Fibroblast of villous mesenchyme (primary cell): ENCODE measurements at places on chromosomes 6 and 20. TPM values are rescaled to one million over a fixed set of nuclear protein-coding genes. Genes with fewer than 3 reads are reported as not detected.

The VGLL2 gene
- not detected in 2 replicates for total RNA-seq

The ETV7 gene
- 0.32 and 0.86 TPM in 2 replicates for total RNA-seq

The SLC32A1 gene
- total RNA-seq = not detected in 2 replicates

The SLC17A1 gene
- not detected in 2 replicates for total RNA-seq

The ADAM33 gene
- total RNA-seq = 44.8 and 53.1 TPM in 2 replicates

The MYBL2 gene
- total RNA-seq = 11.7 and 13.2 TPM in 2 replicates

The CYP24A1 gene
- total RNA-seq = not detected in 2 replicates

The PSMF1 gene
- total RNA-seq = 35.4 and 50.3 TPM in 2 replicates

The TFAP2D gene
- not detected in 2 replicates for total RNA-seq

The PNPLA1 gene
- not detected in 2 replicates for total RNA-seq

The PEX7 gene
- 7.4 and 8.6 TPM in 2 replicates for total RNA-seq

The C4B gene
- total RNA-seq = 6.8 and 9.9 TPM in 2 replicates

The CCR6 gene
- under 0.01 TPM in 1 of 2 replicates, not detected in the other for total RNA-seq

The LIN28B gene
- total RNA-seq = 5.6 and 7.4 TPM in 2 replicates

The LGSN gene
- under 0.01 and 0.32 TPM in 2 replicates for total RNA-seq

The KCNK16 gene
- not detected in 2 replicates for total RNA-seq

The LYRM4 gene
- 9.0 and 13.4 TPM in 2 replicates for total RNA-seq

The GCNT2 gene
- under 0.01 TPM in 2 replicates for total RNA-seq

The DACT2 gene
- not detected in 2 replicates for total RNA-seq

The AKAP7 gene
- total RNA-seq = 4.2 and 4.7 TPM in 2 replicates

The B4GALT5 gene
- total RNA-seq = 19.6 and 33.7 TPM in 2 replicates

The CNBD2 gene
- total RNA-seq = 1.7 and 4.5 TPM in 2 replicates

The EYS gene
- total RNA-seq = under 0.01 TPM in 2 replicates

The SRSF6 gene
- 54.8 and 63.5 TPM in 2 replicates for total RNA-seq

The GNMT gene
- total RNA-seq = 0.32 TPM in 1 of 2 replicates, not detected in the other

The SYTL3 gene
- total RNA-seq = 1.3 and 1.7 TPM in 2 replicates

The PNISR gene
- total RNA-seq = 44.8 and 82.0 TPM in 2 replicates

The MACROD2 gene
- total RNA-seq = 1.6 and 1.7 TPM in 2 replicates

The LAMA5 gene
- 35.1 and 55.3 TPM in 2 replicates for total RNA-seq

The SNAP25 gene
- 2.9 and 8.6 TPM in 2 replicates for total RNA-seq

The IPCEF1 gene
- 0.32 and 0.86 TPM in 2 replicates for total RNA-seq

The WFDC6 gene
- not detected in 2 replicates for total RNA-seq

The E2F3 gene
- 8.7 and 13.0 TPM in 2 replicates for total RNA-seq

The PXDC1 gene
- 82.1 and 92.4 TPM in 2 replicates for total RNA-seq
